Airway epithelial cell (primary cell): ENCODE measurements at places on chromosomes 4 and X. TPM values are rescaled to one million over a fixed set of nuclear protein-coding genes. Genes with fewer than 3 reads are reported as not detected.

Gene IBSP
- total RNA-seq = not detected in 2 replicates

Gene GIMD1
- not detected in 2 replicates for total RNA-seq

Gene SLC49A3
- 0.42 and 0.63 TPM in 2 replicates for total RNA-seq

Gene ZNF185
- 121 and 163 TPM in 2 replicates for total RNA-seq

Gene CITED1
- 0.28 and 0.33 TPM in 2 replicates for total RNA-seq

Gene NALF2
- 0.21 TPM in 1 of 2 replicates, not detected in the other for total RNA-seq

Gene ADGRG4
- not detected in 2 replicates for total RNA-seq

Gene NDST3
- not detected in 2 replicates for total RNA-seq

Gene VCX3A
- total RNA-seq = not detected in 2 replicates

Gene CLTRN
- total RNA-seq = 0.46 and 0.85 TPM in 2 replicates

Gene SASH3
- not detected in 2 replicates for total RNA-seq

Gene COX7B2
- total RNA-seq = not detected in 2 replicates

Gene AKAP4
- total RNA-seq = not detected in 2 replicates

Gene TEX13B
- not detected in 2 replicates for total RNA-seq

Gene SCML1
- 5.8 and 8.2 TPM in 2 replicates for total RNA-seq

Gene MAGEA2
- total RNA-seq = not detected in 2 replicates

Gene PROM1
- total RNA-seq = under 0.01 TPM in 1 of 2 replicates, not detected in the other

Gene IGSF1
- total RNA-seq = 0.07 TPM in 1 of 2 replicates, not detected in the other

Gene GATA1
- total RNA-seq = not detected in 2 replicates

Gene XPNPEP2
- not detected in 2 replicates for total RNA-seq

Gene H2BW2
- total RNA-seq = not detected in 2 replicates

Gene PCDH10
- total RNA-seq = under 0.01 and 0.14 TPM in 2 replicates

Gene LIMCH1
- total RNA-seq = 2.4 and 3.6 TPM in 2 replicates

Gene PPEF1
- total RNA-seq = 0.07 TPM in 1 of 2 replicates, not detected in the other

Gene AMMECR1
- 17.1 and 21.7 TPM in 2 replicates for total RNA-seq

Gene DCAF8L2
- total RNA-seq = not detected in 2 replicates

Gene BEX5
- total RNA-seq = 0.79 TPM in 1 of 2 replicates, not detected in the other

Gene CAPN6
- total RNA-seq = 0.14 TPM in 1 of 2 replicates, not detected in the other

Gene SHROOM3
- total RNA-seq = 16.8 and 22.2 TPM in 2 replicates

Gene IQCM
- not detected in 2 replicates for total RNA-seq

Gene GBA3
- total RNA-seq = not detected in 2 replicates

Gene TMSB15C
- 0.42 and 1.1 TPM in 2 replicates for total RNA-seq

Gene TMSB15A
- 1.1 and 4.3 TPM in 2 replicates for total RNA-seq

Gene CYTL1
- not detected in 2 replicates for total RNA-seq

Gene SYNPO2
- total RNA-seq = 0.09 and 0.42 TPM in 2 replicates

Gene HPSE
- 5.1 and 7.3 TPM in 2 replicates for total RNA-seq
